ENCODE measurements at places on chromosomes 4 and X.

DNA sequence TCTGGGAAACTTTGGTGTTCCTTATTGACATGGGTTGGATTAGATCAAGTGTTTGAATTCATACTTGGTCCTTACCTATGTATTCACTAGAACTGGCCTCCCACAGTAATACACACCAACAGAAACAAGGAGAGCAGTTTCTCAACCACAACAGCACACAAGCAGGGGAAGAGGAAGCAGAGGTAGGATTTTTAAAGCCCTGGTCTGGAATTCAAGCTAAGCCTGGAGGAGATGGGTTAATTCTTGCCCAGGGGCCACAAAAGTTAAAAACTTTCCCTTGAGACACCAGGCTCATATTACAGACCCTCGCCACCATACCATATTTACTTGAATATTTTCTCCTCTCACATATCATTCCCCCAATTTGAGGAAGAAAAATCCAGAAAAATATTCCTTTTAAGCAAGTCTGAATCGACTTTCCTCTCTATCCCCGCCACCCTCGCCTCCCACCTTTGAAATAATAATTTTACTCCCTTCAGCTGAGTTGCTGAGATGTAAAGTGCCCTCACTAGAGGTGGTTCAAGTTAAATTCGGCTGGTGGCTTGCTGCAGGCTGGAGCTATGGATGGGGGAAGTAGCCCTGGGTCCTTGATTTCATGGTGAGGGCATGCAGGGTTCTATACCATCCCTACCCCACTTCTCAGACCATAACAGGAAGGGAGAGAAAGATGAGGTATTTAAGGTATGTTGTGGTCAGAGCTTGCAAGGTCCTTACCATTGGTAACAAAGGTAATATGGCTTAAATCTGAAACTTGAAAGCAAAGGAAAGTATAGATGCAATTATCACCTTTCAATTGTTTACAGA is 440.2 kb downstream of the INPP4B start:
- no peak for DNase-seq

- no peak for DNase-seq
These were observed 8.2 kb upstream of the PPP2R2C start for GRCh38 chr4:6480534-6481088.

DNA sequence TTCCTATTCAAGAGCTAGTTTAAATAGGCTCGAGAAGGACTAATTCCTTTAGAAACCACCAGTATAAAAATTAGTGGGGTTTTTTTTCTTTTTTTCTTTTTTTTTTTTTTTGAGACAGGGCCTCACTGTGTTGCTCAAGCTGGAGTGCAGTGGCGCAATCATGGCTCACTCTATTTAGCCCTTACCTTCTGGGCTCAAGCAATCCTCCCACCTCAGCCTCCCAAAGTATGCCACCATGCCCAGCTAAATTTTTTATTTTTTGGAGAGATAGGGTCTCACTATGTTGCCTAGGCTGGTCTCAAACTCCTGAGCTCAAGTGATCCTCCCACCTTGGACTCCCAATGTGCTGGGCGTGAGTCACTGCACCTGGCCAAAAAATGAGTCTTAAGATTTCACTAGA is 52.8 kb downstream of the APOO start:
- DNase-seq, result no peak

- DNase-seq, result peak; percentile 85
These were observed 66.9 kb downstream of the GALNTL6 start for GRCh38 chr4:171880136-171880535.

DNA sequence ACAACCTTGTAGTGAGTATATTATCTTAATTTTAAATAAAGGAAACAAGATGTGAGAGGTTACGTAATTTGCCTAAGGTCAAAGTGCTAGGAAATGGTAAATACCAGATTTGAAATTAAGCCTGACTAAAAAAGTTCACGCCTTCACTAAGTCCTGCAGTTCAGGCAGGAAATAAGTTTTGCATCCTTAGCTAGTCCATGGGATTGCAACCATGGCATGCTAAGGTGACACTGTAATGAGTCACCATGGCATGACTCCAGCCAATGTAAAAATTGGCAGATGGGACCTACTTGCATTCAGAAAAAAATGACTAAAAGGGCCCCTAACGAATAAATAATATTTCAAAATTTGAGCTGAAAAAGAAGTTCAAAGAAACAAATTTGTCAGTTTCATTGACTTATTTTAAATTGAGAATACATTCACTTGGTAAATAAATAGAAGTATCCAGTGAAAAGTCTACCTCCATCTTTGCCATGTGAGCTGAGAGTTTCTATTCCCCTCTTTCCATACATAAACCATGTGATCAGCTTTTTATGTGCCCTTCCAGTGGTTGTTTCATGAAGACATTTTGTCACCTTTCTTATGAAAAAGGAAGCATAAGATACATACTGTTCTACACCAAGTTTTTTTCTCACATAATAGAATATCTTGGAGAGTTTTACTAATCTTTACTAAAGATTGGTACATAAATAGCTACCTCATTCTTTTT is 72.4 kb downstream of the ANKRD50 start:
- DNase-seq, result no peak

- no peak for DNase-seq
These were observed 119.2 kb upstream of the MAB21L2 start for GRCh38 chr4:150462743-150463142.

- DNase-seq, result no peak
These were observed 108.0 kb downstream of the LRBA start for GRCh38 chr4:150906987-150907633.

DNA sequence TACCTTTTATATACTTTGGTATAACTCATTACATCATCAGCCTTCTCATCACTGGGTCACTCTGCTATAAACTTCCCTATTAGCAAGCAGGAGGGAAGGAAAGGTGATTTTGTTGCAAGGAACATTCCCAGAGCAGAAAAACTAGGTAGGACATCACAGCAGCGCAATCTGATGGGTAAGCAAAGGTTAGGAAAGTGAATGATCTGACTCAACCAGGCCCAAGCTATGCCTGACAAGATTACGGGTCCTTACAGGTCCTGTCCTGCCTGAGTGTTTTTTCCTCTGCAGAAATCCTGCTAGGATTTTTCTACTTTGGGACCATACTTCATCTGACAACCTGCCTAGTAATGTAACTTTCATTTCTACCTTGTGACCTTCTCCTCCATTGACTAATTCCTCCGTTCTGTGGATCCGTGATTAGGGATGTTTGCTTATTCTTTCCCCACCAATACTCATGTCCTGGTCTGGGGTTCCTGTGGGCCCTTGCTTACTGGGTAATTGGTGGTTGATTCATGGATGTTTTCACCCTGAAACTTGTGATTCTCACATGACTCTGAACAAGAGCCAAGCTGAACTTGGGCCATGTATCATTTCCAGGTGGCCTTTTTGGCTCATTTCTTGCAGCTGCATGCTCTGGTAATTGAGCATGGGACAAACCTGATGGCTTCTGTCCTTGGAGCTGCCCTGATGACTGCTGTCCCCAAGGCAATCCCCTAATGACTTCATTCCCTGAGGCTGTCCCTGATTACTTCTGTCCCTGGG is 111.9 kb upstream of the KIT start:
- no peak for DNase-seq

DNA sequence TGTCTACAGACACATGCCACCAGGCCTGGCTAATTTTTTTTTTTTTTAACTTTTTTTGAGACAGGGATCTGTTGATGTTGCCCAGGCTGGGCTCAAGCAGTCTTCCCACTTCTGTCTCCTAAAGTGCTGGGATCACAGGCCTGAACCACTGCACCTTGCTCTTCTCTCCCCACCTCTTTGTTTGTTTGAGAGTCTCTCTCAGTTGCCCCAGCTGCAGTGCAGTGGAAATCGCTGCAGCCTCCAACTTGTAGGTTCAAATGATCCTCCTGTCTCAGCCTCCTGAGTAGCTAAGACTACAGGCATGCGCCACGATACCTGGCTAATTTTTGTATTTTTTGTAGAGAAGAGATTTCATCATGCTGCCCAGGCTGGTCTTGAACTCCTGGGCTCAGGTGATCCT is 115.6 kb downstream of the LARP7 start:
- DNase-seq, result no peak

- no peak for DNase-seq
These were observed 3.8 kb downstream of the MAEA start for GRCh38 chr4:1293531-1293941.

GRCh38 chrX:150694738-150695410 is 1.7 kb downstream of the MTMR1 start:
- no peak for DNase-seq

DNA sequence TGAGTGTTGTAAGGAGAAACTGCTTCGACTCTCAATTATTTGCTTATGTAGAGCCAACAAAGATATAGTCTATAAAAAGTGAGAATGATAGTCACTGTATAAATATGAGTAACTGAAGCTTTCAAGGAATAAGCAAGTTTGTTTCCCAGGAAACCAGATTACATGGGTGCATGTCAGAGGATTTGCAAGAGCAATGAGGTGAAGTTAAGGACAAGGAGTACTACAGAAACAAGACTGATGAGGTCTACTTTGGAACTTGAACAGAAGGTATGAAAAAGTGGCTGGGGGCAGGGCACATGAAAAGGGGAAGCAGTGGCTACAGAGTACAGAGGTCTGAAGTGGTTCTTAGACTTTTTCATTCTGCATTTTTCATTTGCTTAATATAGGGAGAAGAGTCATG is 321.0 kb upstream of the CXXC4 start:
- DNase-seq, result no peak

- DNase-seq, result no peak
These were observed 51.0 kb upstream of the NHSL2 start for GRCh38 chrX:71859637-71860036.

Data from AG04449 (cell line).